Transverse colon (tissue), 4 donors: ENCODE measurements at places on chromosomes 2 and 18.

GRCh38 chr2:119241205-119241532, 17.5 kb downstream of the STEAP3 start:
- peak; percentile 24 for DNase-seq

- no peak for DNase-seq
Observed at GRCh38 chr2:238486123-238486848, 59.6 kb downstream of the ASB1 start.

DNA sequence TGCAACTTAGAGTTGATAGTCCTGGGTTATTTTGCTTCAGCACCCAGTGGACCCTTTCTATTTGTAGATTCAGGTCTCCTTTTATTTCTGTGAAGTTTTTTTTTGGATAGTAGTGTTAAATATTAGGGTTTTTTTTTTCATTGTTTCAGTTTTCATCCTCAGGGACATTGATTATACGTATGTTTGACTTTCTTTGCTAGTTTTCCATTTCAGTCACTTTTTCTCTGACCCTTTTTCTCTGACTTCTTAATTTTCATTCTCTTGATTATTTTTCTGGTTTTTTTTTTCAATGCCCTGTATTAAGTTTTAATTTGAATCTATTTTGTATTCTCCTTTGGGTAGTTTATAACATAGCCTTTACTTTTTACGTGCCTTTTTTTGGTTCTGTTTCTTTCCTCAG, 79.4 kb downstream of the AGPS start:
- DNase-seq: no peak

- no peak for DNase-seq
Observed at GRCh38 chr2:62939735-62940491, 110.7 kb upstream of the OTX1 start.

DNA sequence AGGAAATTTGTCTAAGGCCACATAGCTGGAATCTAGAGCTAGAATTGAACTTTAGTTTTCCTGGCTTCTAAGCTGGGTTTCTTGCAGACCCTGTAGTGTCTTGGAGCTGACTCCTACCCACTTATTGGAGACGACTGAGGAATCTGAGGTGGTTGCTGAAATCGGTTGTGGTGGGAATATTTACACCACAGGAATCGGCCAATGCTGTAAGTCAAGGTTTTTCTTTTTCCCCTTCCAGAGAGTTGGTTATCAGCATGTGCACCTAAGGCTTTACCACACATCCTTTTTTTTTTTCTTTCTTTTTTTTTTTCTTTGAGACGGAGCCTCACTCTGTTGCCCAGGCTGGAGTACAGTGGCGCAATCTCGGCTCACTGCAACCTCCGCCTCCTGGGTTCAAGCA, 9.4 kb downstream of the CABLES1 start:
- DNase-seq: no peak

DNA sequence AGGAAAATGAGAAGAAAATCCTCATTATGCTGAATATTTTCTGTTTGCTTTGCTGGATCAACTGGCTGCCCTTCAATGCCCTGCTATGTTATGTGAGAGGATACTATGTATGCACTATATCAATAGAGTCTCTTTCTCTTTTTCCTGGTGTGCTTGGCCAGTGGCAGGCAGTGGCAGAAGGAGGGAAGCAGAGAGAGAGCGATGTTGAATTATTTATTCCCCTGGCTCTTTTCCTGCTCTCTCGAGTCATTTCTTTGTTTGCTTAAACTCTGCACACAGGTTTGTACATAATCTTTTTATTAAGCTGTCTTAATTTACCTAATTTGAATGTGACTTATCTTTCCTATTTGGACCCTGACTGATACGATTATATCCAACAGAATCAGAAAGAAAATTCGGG, 1727.3 kb downstream of the SUCLG1 start:
- no peak for DNase-seq

DNA sequence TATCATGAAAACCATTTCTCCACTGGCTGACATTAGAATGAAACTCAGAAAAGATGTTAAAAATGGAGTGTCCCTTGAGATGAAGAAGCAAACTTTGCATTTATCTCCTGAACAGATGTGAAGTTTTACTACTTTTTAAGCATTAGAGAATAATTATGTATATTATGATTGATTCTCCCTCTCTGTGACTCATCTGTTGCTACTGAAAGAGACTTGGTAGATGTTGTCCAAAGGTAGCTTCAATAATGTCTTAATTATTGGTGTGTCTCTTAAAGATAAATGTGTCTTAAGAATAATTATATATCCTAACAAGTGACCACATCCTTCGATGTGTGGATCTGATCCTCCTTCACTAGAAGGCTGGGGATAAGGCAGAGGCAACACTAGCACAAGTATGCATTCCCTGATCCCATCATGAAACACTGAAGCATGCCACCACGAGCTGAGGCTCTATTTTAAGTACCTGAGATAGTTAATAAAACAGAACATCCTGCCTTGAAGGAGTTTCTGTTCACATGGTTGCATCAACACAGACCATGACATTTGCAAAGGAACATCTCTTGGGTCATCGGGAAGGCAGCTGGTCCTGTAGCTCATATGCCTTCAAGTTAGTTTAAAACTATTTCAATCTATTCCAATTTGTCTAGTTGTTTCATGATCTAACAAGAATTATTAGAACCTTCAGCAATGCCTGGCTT, 15.5 kb downstream of the RND3 start:
- DNase-seq: no peak

GRCh38 chr2:240455272-240455646, 19.8 kb downstream of the GPC1 start:
- DNase-seq: no peak

DNA sequence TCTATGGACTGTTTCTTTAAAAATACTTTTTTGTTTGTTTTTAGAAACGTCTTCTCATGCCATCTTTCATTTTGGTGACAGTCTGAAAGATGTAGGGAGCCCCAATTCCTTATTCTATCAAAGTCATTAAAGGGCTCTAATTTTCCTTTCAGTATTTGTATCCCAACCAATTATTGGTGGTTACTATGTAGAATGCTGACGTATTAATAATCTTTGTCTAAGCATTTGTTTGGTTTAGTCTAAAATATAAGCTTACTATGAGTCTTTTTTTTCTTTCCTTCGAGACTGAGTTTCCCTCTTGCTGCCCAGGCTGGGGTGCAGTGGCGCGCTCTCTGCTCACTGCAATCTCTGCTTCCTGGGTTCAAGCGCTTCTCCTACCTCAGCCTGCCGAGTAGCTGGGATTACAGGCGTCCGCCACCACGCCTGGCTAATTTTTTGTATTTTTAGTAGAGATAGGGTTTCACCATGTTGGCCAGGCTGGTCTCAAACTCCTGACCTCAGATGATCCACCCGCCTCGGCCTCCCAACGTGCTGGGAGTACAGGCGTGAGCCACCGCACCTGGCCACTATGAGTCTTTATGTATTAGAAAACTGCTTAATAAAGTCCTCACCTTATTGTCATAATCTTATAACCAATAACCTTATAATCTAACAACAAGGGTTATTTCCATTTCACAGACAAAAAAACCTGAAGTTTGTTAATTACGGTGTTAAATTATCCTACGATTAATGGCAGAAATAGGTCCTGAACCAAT, 849 bp upstream of the VRK2 start:
- no peak for DNase-seq

- no peak for DNase-seq
Observed at GRCh38 chr18:12422936-12423335, 15.2 kb downstream of the PRELID3A start.

- no peak for DNase-seq
Observed at GRCh38 chr2:201130524-201131186, 14.7 kb downstream of the CFLAR start.

GRCh38 chr2:234410526-234410925, 86.4 kb downstream of the ARL4C start:
- DNase-seq: no peak

DNA sequence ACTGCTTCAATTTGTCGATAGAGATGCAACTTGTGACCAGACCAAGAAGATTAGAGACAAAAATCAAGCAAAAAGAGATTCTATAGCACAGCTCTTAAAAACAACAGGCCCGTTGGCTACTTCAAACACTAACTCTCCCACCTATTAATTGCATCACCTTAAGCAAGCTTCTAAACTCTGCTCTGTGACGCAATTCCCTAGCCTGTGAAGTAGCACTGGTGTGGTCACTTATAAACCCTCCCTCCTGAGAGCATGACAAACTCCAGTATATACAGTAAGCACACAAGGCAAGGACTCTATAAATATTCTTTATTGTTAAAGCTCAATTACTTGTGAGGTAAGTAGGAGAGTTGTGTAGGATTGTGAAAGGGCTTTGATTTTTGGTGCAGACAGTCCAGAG, 72.3 kb downstream of the CMPK2 start:
- DNase-seq: no peak

- DNase-seq: no peak
Observed at GRCh38 chr18:51170664-51171063, 26.8 kb downstream of the MEX3C start.

DNA sequence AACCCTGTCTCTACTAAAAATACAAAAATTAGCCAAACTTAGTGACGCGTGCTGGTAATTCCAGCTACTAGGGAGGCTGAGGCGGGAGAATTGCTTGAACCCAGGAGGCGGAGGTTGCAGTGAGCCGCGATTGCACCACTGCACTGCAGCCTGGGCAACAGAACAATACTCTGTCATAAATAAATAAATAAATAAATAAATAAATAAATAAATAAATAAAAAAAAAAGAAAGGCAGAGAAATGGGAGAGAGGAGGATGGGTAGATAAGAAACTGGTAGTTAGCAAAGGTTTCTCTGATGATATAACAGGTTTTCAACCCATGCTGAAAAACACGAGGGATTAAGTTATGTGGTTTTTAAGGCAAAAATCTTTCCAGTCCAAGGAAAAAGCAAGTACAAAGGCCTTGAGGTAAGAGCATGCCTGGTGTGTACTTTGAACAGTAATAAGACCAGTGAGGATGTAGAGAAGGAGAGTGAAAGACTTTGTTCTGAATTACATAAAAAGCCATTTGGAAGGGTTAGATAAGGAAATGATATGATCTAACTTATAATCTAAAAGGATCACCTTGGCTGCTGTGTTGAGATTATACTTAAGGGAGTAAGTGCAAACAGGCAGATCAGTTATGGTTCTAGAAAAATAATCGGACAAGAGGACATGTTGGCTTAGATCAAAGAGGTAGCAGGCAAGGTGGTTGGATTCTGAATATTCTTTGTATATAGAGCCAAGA, 159.3 kb downstream of the PTH2R start:
- no peak for DNase-seq

GRCh38 chr18:46212398-46212797, 108.2 kb downstream of the HAUS1 start:
- no peak for DNase-seq

DNA sequence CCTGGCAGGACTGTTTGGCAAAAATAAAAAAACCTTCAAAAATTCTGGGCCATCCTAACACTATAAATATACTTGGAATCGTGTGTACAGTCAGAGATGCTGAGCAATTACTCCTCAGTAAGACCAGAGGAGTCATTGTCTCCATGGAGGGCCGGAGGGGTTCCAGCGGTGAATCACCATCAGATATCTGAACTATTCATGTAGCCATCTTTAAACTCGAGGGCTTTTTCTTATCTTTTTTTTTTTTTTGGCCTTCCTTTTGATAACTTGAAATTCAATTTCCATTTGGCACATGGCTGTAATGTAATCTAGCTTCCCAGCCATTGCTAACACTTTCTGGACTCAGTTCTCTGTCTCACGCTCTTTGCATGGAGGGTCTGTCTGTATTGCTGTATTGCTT, 7.4 kb upstream of the FHL2 start:
- DNase-seq: no peak

DNA sequence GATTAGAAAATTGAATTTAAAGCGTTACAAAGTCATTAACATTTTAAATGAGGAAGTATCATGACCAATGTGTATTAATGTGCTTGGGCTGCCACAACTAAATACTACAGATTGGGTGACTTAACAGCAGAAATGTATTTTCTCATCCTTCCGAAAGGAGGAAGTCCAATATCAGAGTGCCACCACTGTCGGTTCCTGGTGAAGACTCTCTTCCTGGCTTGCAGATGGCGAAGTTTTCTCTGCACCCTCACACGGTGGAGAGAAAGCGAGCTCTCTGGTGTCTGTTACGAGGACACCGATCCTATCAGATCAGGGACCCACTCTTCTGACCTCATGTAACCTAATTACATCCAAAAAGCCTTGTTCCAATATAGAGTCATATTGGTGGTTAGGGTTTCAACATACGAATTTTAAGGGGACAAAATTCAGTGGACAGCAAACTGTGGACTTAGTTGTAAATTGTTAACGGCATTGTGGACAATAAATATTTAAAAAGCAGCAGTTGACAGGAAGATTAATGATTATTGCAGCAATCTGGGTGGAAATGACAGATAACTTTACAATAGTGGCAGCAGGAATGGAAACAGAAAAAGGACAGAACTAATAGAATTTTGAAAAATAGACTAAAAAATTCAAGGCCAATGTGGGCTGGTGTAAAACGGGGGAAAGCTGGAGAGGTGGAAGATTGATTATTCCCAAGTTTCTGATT, 35.1 kb upstream of the CYRIA start:
- DNase-seq: no peak

DNA sequence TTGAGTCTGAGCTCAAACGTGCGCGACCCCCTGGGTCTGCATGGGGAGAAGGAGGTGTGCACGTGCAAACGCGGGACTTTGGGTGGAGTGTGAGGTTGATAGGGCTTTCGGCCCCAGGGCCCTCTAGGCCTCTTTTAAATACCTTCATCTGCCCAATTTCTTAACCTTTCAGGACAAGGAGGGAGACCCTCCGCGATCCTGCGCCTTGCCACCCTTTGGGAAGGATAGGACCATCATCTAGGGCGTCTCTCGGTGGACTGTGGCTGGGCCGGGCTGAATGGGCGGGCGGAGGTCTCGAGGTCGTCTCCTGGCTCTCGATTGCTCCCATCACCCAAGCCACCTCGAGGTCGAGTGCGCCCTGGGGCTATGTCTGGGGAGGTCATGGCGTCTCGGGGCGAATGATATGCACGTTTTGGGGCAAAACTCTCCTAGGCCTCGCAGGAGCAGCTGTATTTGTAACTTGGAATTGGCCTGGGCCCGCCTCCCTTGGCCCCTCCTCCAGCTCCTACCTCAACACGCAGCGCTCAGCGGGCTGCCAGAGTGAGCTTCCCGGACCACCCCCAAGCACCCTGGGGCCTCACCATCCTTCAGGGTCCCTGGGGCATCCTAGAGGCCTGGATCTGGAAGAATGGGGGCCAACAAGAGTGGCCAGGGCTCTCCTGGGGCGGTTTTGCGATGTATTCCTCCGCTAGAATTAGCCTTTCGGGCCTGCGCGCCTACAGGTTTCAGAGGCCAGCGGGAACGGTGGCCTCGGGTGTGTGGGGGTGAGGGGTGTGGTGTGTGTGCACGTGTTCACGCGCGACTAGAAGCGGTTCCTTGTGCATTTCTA, 8.7 kb upstream of the SIX3 start:
- no peak for DNase-seq

DNA sequence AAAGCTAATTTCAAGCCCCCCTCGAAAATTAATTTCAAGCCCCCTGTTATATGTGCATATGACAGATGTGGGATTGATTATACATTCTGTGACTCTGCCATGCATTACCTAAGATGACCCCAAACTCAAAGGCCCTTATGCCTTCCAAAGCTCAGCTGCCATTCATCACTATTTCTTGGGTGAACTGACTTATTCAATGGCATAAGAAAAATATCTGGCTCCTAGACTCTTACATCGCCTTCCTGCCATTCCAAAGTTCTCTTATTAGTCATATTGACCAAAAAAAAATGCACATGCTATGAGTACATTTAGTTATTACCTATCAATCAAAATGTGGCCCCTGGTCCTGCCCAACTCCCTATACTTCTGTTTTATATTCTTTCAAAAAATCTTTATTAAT, 291.8 kb upstream of the CHAC2 start:
- no peak for DNase-seq
